ENCODE measurements at places on chromosomes 6 and 20. TPM values are rescaled to one million over a fixed set of nuclear protein-coding genes. Genes with fewer than 3 reads are reported as not detected.

TRIM31 gene
- not detected for total RNA-seq

SLC35D3 gene
- total RNA-seq = not detected

PRR18 gene
- not detected for total RNA-seq

SLCO4A1 gene
- total RNA-seq = 5.0 TPM

PKIB gene
- total RNA-seq = not detected

CYP24A1 gene
- total RNA-seq = not detected

ESR1 gene
- total RNA-seq = not detected

Data from bladder microvascular endothelial cell (primary cell).